ENCODE measurements at places on chromosomes 3 and 15. TPM values are rescaled to one million over a fixed set of nuclear protein-coding genes. Genes with fewer than 3 reads are reported as not detected.

The PLA2G4E gene
- not detected for total RNA-seq

The ADIPOQ gene
- total RNA-seq = not detected

The DUOXA2 gene
- total RNA-seq = not detected

The CCR8 gene
- not detected for total RNA-seq

The TGM4 gene
- total RNA-seq = under 0.01 TPM

The ACP3 gene
- total RNA-seq = 0.54 TPM

The TGFBR2 gene
- total RNA-seq = 89.7 TPM

The HIGD2B gene
- total RNA-seq = not detected

The IL17RE gene
- total RNA-seq = 1.1 TPM

The EIF4G1 gene
- total RNA-seq = 225 TPM

The CELF6 gene
- not detected for total RNA-seq

The FBXL2 gene
- 15.6 TPM for total RNA-seq

The C15orf40 gene
- total RNA-seq = 4.4 TPM

The GASK1A gene
- total RNA-seq = 0.18 TPM

The PLA2G4B gene
- total RNA-seq = under 0.01 TPM

The PSTPIP1 gene
- total RNA-seq = 0.36 TPM

The PYGO1 gene
- total RNA-seq = 10.0 TPM

The OXTR gene
- total RNA-seq = 56.1 TPM

The LMAN1L gene
- total RNA-seq = not detected

The DPPA2 gene
- total RNA-seq = not detected

The PLCH1 gene
- total RNA-seq = not detected

The CHL1 gene
- total RNA-seq = 1.6 TPM

The CPLX3 gene
- not detected for total RNA-seq

The FGF7 gene
- total RNA-seq = 34.8 TPM

The C3orf85 gene
- not detected for total RNA-seq

The HRG gene
- not detected for total RNA-seq

The MAP2K5 gene
- 1.6 TPM for total RNA-seq

The GNAT1 gene
- not detected for total RNA-seq

The SLC38A3 gene
- 0.36 TPM for total RNA-seq

The ARF4 gene
- total RNA-seq = 172 TPM

The C2CD4B gene
- total RNA-seq = not detected

The SAXO2 gene
- not detected for total RNA-seq

The GABRR3 gene
- total RNA-seq = not detected

The SLC2A2 gene
- total RNA-seq = not detected

The SLC6A20 gene
- not detected for total RNA-seq

The APH1B gene
- 7.7 TPM for total RNA-seq

The ZNF501 gene
- 4.7 TPM for total RNA-seq

The LMOD3 gene
- not detected for total RNA-seq

The FXR1 gene
- total RNA-seq = 242 TPM

The THSD4 gene
- total RNA-seq = 31.1 TPM

The CFAP100 gene
- total RNA-seq = not detected

The ST3GAL6 gene
- total RNA-seq = 1.4 TPM

The ZIC1 gene
- total RNA-seq = not detected
